PC-9 (cell line): ENCODE measurements at places on chromosomes 3 and 15. TPM values are rescaled to one million over a fixed set of nuclear protein-coding genes. Genes with fewer than 3 reads are reported as not detected.

GRCh38 chr15:96329403-96329981 lies 1.0 kb upstream of the NR2F2 start:
- H3K27ac ChIP-seq = peak overlapping the region; percentile 91
- peaks cover 36% of the 10 kb centered on the region for H3K4me1 ChIP-seq
- H3K27me3 ChIP-seq = no peaks in the 10 kb centered on the region
- H3K4me3 ChIP-seq = peak overlapping the region; percentile 73

- no peak overlapping the region for H3K27ac ChIP-seq
- H3K36me3 ChIP-seq = no peaks in the 10 kb centered on the region
- no peaks in the 10 kb centered on the region for H3K27me3 ChIP-seq
- H3K4me3 ChIP-seq = no peak overlapping the region
- H3K4me1 ChIP-seq = no peaks in the 10 kb centered on the region
Measured at GRCh38 chr3:152156880-152157279, 111.8 kb upstream of the MBNL1 start.

DNA sequence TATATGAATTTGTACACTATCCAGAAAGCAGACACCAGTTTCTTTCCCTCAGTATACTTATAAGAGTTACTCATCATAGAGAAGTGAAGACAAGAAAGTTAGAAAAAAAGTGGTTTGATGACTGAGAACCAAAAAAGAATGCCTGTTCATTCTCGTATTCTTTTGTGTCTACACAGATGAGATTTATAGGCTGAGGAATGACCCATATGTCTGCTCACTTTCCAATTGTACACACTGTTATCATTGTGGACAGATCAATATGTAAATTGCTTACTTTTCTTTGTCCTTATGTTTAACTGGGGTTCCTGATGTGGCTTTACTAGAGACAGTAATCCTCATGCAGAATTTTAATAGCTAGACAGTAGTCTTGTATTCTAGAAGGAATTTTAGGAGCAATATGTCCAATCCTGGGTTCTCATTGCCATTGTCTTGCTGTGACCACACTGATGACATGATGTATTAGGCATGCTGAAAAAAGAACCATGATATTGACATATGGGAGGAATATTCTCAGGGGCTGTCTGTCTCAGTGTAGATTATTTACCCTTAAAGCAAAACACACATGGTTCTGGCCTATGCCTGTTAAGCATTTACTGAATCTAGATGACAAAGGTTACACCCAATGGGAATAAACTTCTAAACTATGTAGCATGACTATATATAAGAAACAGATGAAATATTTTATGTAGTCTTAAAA lies 669.7 kb downstream of the ROBO1 start:
- no peak for DNase-seq
- H3K4me1 ChIP-seq = no peaks in the 10 kb centered on the region

GRCh38 chr15:48544778-48545177 lies 100.7 kb downstream of the FBN1 start:
- no peaks in the 10 kb centered on the region for H3K27me3 ChIP-seq
- no peaks in the 10 kb centered on the region for H3K36me3 ChIP-seq
- H3K4me3 ChIP-seq = no peak overlapping the region
- no peak overlapping the region for H3K27ac ChIP-seq
- no peaks in the 10 kb centered on the region for H3K4me1 ChIP-seq

DNA sequence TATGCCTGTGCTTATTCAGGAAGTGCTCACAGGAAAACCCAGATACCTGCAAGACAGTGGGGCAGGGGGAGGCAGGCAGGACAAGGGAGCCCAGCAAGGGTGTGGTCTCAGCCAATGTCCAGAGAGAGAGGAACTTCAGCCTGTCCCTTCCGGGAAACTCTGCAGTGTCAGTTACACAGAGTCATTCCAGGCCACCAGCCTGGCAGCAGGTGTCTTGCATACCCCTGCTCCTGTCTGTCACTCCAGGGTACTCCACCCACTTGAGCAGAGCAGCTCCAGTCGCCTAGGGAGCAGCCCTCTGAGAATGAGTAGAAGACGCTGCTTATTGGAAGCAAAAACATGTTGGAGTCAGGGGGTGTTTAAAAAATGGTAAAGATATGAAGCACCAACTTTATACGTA lies 431.2 kb upstream of the RGMA start:
- H3K27me3 ChIP-seq = peaks cover 18% of the 10 kb centered on the region; the same call in 1 of the 2 replicates
- no peak for DNase-seq
- no peaks in the 10 kb centered on the region for H3K36me3 ChIP-seq
- H3K4me3 ChIP-seq = no peak overlapping the region
- no peak overlapping the region for H3K27ac ChIP-seq

DNA sequence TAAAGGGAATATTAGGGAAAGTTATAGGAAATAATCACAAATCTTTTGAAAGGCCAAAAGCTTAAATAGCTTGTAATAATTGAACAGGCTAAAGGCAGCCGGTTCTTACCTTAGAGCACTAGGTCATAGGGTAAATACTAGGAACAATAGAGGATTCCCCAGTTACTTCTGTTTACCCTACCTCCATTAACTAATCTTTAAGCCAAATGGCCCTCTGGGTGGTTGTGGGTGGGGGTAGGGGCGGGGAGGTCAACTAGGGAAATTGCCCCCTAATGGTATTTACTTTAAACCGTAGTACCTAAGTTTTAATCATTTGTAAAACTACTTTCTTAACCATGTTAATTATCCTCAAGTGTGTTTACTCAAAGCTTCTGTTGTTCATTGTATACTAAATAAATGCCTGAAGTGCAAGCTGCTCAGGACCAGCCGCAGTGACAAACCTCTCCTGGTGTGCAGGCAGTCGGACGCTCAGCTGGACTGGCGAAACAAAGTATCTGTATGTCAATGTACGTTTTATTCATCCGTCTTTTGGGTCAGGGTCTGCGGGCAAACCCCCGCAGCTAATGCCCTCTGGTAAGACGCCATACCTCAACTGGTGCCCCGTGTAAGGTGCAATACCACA lies 18.9 kb downstream of the MAGEL2 start:
- H3K27me3 ChIP-seq = peaks cover 11% of the 10 kb centered on the region; the same call in 1 of the 2 replicates
- no peaks in the 10 kb centered on the region for H3K4me1 ChIP-seq
- DNase-seq = no peak

GRCh38 chr3:110755345-110755744 lies 316.3 kb upstream of the NECTIN3 start:
- no peaks in the 10 kb centered on the region for H3K27me3 ChIP-seq
- no peak for DNase-seq
- no peaks in the 10 kb centered on the region for H3K4me1 ChIP-seq
- no peak overlapping the region for H3K4me3 ChIP-seq
- H3K36me3 ChIP-seq = no peaks in the 10 kb centered on the region

GRCh38 chr3:47523310-47524073 lies 10.0 kb upstream of the ELP6 start:
- H3K4me3 ChIP-seq = no peak overlapping the region
- H3K27me3 ChIP-seq = no peaks in the 10 kb centered on the region
- H3K4me1 ChIP-seq = no peaks in the 10 kb centered on the region; the same call in 1 of the 2 replicates

DNA sequence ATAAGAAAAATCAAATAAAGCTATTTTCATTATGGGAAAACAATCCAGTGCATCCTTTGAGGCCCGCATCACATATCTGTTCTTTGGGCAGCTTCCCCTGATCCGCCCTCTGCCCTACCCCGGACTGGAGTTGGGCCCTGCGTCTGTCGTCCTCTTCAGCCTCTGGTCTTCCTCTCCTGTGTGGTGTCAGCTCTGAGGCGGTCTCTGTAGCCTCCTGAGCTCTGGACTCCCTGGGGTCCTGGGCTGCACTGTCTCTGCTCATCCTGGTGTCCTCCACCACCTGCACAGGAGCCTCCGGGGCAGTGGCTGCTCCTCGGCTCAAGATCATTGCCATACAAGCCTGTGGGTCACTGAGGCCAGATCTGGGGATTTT lies 7.4 kb upstream of the SNX22 start:
- H3K36me3 ChIP-seq = no peaks in the 10 kb centered on the region
- no peak overlapping the region for H3K27ac ChIP-seq
- no peaks in the 10 kb centered on the region for H3K4me1 ChIP-seq

- no peaks in the 10 kb centered on the region for H3K4me1 ChIP-seq
- H3K27ac ChIP-seq = no peak overlapping the region
- no peak overlapping the region for H3K4me3 ChIP-seq
- H3K27me3 ChIP-seq = no peaks in the 10 kb centered on the region
- no peak for DNase-seq
Measured at GRCh38 chr15:100208921-100209603, 132.7 kb downstream of the ADAMTS17 start.

GRCh38 chr3:108070356-108070755 lies 20.5 kb downstream of the CD47 start:
- no peak overlapping the region for H3K4me3 ChIP-seq
- H3K27me3 ChIP-seq = no peaks in the 10 kb centered on the region
- DNase-seq = no peak
- no peaks in the 10 kb centered on the region for H3K36me3 ChIP-seq

DNA sequence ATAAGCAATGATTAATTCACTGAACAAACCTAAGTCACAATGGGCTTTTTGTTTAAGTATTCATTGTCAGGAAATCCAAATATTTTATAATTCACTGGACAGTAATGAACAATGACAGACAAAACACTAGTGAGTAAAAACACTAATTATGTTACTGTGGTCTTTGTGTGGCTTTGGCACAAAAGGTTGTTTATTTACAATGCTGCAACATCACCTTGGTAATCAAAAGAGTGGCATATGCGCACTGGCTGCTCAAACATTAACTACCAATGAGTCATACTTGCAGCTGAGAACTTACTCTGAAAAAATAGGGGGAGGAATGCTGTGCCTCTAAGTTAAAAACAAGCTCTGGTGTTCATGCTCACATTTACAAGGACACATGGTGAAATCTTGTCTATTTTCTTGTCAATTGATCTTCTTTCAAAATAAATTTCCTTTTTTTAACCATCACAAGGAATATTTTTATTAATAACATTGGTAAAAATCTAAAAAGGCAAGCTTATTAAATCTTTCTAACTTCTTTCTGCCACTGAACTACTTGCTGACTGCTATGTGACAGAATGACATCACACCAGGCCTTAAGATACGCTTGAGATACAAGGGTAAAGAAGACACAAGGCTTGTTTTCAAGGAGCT lies 85.2 kb upstream of the PPIB start:
- peak; percentile 48 for DNase-seq
- no peaks in the 10 kb centered on the region for H3K27me3 ChIP-seq
- H3K27ac ChIP-seq = peak overlapping the region; percentile 70
- no peak overlapping the region for H3K4me3 ChIP-seq

- H3K36me3 ChIP-seq = peaks cover 51% of the 10 kb centered on the region
- H3K4me3 ChIP-seq = no peak overlapping the region
- no peaks in the 10 kb centered on the region for H3K27me3 ChIP-seq
- no peak for DNase-seq
- no peaks in the 10 kb centered on the region for H3K4me1 ChIP-seq
Measured at GRCh38 chr3:193665370-193665989, 72.5 kb downstream of the OPA1 start.

GRCh38 chr15:75117993-75118392 lies 83.7 kb upstream of the C15orf39 start:
- H3K27me3 ChIP-seq = no peaks in the 10 kb centered on the region
- peaks cover 8% of the 10 kb centered on the region for H3K4me1 ChIP-seq
- H3K4me3 ChIP-seq = no peak overlapping the region
- no peak for DNase-seq

DNA sequence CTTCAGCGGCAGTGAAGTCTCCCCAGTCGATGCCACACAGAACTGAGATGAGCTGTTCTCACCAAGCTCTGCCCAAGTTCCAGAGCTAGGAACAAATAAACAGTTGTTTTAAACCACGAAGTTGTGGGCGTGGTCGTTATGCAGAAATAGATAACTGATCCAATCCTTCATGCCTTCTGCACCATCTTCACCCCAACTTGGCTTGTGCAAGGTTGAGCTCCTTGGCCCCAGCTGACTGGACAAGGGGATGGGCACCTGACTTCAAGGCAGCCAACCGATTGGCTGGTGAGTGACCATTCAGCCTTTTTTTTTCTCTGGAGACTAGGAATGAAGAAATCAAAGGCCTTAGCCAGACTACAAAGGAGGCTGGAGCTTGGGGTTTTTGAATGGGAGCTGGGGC lies 23.9 kb downstream of the LINGO1 start:
- no peak overlapping the region for H3K4me3 ChIP-seq
- no peaks in the 10 kb centered on the region for H3K36me3 ChIP-seq
- no peak for DNase-seq
- no peaks in the 10 kb centered on the region for H3K4me1 ChIP-seq
- peaks cover 7% of the 10 kb centered on the region; the same call in 1 of the 2 replicates for H3K27me3 ChIP-seq

DNA sequence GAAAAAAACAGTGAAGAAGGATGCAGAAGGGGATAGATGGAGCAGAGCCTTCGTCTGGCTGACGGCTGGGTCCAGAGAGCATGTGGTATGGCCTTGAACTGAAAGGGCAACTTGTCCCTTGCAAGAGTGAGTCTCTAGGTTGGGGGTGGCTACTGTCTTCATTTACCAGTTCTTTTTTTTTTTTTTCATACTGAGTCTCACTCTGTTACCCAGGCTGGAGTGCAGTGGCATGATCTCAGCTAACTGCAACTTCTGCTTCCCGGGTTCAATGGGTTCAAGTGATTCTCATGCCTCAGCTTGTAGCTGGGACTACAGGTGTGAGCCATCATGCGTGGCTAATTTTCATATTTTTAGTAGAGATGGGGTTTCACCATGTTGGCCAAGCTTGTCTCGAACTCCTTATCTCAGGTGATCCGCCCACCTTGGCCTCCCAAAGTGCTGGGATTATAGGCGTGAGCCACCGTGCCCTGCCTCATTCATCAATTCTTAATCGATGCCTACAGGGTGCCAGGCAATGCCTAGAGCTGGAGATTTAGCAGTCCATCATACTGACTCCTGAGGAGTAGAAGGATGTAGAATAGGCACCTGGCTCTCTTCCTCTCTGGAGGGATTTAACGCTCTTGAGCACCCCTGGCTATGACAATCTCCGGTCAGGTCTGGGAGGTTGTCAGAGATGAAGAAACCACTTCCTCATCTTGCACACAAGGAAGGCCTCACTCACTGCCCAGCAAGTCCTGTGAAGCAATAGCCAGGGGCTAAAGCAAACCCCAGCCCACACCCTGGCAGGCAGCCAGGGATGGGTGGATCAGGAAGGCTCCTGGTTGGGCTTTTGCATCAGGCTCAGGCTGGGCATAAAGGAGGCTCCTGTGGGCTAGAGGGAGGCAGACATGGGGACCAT lies at the start of gene CAMP:
CAMP (plus strand) TSS at position 880 of the 898 bp plus-strand sequence; CDS start at position 897, 17 bp downstream.
- no peaks in the 10 kb centered on the region for H3K27me3 ChIP-seq
- H3K36me3 ChIP-seq = no peaks in the 10 kb centered on the region
- H3K4me1 ChIP-seq = peaks cover 19% of the 10 kb centered on the region

GRCh38 chr3:111613294-111613693 lies 18.1 kb upstream of the ZBED2 start:
- H3K36me3 ChIP-seq = no peaks in the 10 kb centered on the region
- no peak overlapping the region for H3K4me3 ChIP-seq
- DNase-seq = no peak
- H3K27ac ChIP-seq = no peak overlapping the region
- H3K27me3 ChIP-seq = no peaks in the 10 kb centered on the region

The SAMMSON gene
- total RNA-seq = not detected in 2 replicates

The ZIC1 gene
- not detected in 2 replicates for total RNA-seq

The HHLA2 gene
- not detected in 2 replicates for total RNA-seq

The FHIT gene
- total RNA-seq = 7.6 and 9.8 TPM in 2 replicates

The EHHADH gene
- total RNA-seq = 8.4 and 8.8 TPM in 2 replicates
